ENCODE measurements at places on chromosomes 11 and 22.

- DNase-seq, result no peak
Observed at GRCh38 chr11:66281001-66281400, 3.0 kb downstream of the CNIH2 start.

DNA sequence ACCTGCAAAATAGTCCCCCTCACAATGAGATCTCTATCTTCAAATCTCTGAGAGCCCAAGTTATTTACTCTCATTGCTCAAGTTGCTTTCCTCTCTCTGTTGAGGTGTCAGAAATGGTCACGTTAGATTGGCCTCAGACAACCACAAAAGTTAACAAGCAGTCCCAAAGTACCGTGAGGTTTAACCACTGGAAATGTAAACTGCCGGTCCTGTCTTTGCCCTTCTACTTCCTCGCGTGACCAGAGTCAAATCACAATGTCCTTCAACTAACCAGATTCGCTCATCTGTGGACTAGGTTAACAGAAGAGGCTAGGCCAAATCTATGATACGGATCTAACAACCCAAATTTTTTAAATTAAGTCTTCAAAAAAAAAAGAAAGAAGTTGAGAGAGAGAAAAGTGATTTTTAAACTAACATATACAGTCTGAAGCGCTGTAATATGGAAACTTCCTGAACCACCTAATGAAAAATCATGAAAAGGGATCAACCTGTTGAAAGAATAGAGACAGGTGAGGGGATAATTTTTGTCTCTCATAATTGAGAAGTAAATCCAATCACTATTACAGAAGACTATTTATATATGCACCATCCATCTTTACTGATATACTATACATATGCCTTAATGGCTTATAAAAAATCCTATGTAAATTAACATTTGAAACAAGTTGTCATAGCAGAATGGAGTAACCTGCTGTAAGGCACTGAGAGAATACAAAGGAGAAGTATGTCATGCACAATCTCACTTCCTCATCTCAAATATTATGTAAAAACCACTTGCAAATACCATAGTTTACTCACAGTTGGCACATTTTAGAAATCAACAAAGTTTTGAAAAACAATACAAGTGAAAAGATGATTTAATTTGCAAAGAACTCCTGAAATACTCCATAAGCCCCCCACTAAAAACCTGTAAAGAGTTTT, 3.3 kb upstream of the JAML start:
- no peak for DNase-seq

DNA sequence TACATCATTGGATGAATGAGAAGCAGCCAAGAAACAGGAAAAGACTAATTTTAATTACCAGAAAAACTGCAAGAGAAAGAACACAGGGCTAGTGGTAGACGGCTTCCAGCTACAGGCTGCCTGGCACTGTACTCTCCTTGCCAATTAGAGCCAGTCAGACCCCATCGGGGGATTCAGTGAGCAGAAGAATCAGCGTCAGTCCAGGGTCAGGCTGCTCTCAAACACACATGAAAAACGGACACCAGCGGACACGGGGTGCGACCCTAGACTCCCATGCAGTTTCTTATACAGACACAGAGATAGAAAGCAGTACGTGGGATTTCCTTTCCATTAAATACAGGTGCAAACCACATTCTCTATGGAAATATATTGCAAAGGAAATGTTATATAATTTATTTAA, 1.1 kb upstream of the CNTN5 start:
- DNase-seq, result no peak

- DNase-seq, result no peak
Observed at GRCh38 chr22:41620589-41621098, at the start of gene DESI1. DESI1 (minus strand) TSS chr22:41621043; CDS start chr22:41620839, 204 bp downstream.

- DNase-seq, result no peak
Observed at GRCh38 chr11:76628408-76628947, 42.1 kb downstream of the LRRC32 start.

GRCh38 chr22:43376765-43377547, 33.8 kb upstream of the SCUBE1 start:
- DNase-seq, result no peak

- no peak for DNase-seq
Observed at GRCh38 chr11:112814168-112814567, 147.1 kb upstream of the NCAM1 start.

DNA sequence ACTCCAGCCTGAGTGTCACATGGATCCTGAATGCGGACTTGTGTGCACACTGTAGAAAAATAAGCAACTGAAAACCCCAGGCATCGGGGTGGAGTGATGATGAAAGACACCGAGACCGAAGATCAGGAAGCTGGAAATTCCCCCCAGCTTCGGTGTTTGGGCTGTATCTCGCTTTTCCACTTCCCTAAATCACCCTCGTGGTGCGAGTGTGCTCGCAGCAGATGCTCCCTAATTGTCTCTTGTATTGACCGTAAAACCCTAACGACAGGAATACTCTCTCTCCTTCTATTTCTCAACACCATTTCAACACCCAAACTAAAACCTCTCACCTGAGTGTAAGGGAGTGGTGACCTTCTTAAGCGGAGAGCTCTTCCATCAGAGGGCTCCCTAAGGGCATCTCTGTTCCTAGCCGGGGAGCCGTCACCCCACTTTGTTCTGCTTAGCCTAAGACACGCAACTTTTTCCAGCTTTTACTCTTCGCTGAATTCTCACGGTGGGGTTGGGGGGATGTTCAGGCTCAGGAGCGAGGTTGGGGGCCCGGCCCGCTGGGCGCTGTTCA, 635 bp upstream of the GRK3 start:
- DNase-seq, result no peak

GRCh38 chr22:49979587-49980264, 19.2 kb downstream of the PIM3 start:
- DNase-seq, result peak; percentile 36

DNA sequence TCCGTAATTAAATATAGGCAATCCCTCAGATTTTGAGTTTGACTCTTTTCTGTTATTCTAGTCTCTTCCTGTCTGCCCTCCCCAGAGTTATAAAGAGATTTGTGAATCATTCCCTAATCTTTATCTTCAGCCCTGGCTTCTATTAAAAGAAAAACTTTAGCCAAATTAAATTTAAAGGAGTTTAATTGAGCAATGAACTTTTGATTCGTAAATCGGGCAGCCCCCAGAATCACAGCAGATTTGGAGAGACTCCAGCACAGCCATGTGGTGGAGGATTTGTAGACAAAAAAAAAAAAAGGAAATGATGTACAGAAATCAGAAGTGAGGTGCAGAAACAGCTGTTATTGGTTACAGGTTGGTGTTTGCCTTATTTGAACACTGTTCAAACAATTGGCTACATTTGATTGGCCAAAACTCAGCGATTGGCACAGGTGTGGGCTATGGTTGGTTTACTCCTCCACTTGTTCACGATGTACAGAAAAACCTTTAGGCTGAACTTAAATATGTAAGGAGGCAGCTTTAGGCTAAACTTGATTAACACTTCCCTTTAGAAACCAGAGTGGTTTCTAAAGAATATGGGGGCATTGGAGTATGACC, 2.3 kb upstream of the ALKBH8 start:
- no peak for DNase-seq

DNA sequence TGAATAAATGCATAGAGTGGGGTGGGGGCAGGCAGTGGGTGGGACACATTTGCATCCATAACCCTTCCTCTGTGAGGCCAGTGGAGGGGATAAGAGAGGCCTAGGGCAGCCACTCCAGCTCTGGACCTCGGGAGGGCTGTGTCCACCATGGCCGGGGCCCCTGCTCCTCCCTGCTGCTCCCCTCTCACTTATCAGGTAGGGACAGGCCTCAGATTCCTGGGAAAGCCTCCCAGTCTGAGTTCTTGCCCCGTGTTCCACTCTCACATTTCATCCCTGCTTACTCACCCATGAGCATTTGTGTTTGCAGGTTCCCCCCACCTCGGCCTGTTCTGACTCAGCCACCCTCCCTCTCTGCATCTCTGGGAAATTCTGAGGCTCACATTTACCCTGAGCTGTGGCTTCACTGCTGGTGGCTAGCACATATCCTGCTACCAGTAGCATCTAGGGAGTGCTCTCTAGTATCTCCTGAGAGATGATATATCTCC, 128.7 kb upstream of the TOP3B start:
- peak; percentile 91 for DNase-seq

DNA sequence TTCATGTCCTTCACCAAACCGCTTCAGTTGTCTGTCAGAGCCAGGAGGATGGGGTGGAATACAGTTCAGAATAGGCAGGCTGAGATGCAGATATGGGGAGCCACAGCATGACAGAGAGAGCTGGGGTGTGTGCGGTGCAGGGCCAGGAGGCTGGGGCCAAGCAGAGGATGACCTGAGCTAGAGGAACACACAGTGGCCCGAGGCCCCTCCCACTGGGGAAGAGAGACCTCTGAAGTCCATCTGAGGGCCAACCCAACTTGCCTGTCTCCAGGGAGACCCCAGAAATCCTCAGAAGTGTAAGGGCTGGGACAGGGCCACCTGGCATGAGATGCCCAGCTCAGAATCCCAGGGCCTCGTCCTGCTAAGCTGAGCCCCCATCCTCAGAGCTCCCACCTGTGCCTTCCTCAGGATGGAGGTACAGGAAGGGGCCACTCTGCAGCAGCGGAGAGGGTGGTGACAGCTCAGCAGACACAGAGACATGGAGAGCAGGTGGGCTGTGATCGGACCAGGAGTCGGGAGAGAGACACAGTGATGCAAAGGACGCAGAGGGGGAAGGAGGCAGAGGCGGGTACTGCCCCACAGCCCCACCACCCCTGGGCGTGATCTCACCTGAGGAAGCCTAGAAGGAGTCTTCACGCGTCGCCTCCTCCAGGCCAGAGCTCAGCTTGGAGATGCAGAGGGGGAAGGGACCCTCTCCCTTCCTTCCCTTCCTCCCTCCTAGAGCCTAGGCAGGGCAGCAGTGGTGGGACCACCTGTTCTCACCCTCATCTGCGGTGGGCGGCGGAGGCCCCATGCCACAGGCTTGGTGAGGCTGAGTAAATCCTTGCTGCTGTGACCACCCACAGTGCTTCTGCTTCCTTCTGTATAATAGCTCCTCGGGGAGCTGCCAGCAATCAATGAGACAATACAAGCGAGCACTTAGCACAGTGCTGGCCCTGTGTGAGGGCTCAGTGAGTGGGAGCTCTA, 9.1 kb upstream of the TUB start:
- no peak for DNase-seq

DNA sequence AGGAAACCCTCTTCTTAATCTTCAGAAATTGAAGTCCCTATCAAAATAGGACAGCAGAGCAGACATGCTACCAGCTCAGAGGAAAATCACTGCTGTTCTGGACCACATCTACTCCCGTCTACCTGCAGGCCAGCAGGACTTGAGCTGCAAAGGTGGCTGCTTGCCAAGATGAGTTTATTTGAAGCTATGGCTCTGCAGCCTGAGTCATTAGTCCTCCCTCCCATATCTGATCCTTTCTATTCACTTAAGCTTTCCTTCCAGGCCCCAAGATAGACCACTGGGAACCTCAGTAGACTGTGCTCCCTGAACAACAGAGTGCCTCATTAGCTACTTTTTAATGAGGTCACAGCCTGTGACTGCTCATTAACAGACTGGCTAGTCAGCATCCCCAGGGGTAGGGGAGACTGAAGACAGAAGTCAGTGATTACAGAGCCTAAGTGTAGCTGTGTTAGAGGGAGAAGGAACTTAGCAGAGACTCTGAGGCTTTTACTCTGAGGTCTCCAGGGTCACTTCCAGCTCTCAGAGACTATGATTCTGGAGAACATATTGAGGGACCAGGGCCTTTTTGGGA, 6.8 kb upstream of the OR10A2 start:
- peak; percentile 29 for DNase-seq

- DNase-seq, result no peak
Observed at GRCh38 chr11:116030697-116031331, 526.6 kb upstream of the CADM1 start.

DNA sequence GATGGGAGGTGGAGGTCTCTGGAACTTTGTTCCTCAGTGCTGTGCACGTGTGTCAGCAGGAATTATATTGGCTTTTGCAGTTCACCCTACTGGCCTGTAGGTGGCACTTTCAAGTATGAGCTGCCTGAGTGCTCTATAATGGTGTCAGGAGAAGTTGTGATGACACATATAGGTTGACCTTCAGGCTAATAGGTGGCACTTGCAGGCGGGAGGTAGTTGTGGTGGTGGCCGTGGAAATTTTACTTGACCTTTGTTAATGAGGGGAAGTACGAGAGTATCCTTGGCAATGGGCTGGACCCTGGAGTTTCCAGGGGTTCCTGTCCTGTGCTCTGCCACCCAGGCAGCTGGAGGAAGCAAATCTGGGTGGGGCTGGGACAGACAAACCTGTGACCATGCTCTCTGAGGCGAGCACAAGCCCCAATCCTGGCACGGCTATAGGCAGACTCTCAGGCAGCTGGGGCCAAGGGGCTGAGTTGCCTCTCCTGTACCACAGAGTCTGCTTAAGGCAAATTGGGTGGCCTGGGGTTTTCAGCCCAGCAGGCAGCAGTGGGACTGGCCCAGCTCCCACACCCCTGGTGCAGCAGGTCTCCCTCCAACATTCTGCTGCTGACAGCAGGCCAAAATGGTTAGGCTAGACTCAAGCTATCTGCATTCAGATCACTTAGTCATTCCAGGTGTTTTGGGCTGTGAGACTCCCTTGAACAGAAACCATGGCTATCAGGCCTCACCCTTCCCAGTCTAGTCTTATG, 147.5 kb upstream of the CTSC start:
- DNase-seq, result peak; percentile 47

DNA sequence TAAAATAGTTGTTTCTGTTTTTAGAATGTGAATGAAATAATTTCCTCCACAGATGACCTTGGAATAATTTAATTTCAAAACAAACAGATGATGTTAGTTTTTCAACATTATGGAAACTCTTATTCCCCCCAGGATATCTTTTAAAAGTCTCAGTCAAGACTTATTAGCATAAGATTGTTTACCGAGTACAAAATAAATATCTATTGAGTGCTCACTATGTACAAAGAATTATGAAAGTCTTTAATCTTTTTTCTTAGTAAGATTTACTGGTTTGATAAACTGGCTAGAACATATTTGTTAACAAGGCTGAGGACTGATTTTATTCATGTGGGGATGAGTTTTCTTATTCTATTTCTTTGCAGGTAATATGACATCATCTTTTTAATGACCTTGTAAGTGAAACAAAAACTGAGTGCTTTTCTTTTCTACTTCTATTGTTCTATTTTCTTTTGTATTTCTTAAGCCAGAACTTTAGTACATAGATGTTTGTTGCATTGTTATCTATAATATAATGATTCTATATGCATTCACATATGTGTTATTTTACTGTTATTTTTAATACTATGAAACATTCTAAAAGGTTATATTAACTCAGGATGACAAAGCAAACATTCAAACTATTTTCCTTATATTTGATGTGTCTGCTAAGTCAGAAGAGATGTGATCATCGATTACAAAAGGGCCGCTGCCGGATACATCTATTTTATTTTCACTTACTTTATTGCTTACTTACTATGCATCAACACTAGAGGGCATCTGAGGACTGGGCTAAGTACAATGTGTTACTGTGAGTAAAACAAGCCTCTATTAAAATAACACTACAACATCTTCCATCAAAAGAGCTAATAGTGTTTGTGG, 111.0 kb upstream of the ARHGAP42 start:
- peak; percentile 57 for DNase-seq
